G401 (cell line): ENCODE measurements at places on chromosomes 13 and 19.
A peak's percentile ranks its signal among the peaks of the same experiment; 100 is the strongest.

GRCh38 chr13:30105381-30105780, 202.0 kb downstream of the KATNAL1 start:
- DNase-seq: no peak

DNA sequence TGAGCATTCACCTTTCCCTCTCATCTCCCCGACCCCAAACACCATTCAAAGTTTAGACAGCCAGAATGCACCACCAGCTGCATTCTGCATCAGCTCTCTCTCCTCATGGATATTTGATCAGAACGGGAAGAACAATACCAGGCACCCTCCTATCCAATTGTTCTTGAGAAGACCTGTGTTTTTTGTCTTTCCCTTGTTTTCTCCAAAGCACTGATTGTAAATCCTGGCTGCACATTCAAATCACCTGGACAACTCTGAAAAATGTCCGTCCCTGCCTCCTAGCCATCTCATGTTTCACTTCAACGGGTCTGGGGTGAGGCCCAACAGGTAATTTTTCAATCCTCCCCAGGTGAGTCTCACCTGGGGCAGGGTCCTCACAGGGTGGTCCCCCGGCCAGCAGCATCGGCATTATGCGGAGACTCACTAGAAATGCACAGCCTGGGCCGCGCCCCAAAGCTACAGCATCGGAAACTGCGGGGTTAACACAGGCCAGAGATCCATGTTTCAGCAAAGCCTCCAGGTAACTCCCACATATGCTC, 5.5 kb downstream of the IRS2 start:
- no peak for DNase-seq

DNA sequence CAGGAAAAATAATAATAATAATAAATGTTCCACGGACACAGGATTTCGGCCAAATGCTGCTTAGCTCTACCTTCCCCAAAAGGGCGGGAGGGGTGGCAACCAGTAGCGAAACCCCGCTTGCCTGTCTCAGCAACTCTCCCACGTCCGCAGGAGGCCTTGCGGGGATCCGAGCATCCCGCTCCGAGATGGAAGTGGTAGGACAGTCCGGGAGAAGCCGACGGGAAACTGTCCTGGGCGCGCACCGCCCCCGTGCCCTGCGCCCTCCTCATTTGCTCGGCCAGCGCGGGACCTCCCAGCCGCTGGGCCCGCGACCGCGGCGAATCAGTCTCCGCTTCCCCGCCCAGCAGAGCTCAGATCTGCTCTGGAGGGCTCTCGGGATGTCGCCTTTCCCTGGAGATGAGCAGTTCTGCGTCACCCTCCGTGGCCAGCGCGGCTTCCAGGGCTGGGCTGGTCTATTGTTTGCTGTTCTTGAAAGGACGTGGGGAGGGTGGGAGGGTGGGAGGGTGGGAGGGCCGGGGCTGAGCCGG, 48.9 kb upstream of the PABPC3 start:
- peak; percentile 9 for DNase-seq

GRCh38 chr13:20363603-20364002, 131.5 kb upstream of the GJB6 start:
- no peak for DNase-seq

DNA sequence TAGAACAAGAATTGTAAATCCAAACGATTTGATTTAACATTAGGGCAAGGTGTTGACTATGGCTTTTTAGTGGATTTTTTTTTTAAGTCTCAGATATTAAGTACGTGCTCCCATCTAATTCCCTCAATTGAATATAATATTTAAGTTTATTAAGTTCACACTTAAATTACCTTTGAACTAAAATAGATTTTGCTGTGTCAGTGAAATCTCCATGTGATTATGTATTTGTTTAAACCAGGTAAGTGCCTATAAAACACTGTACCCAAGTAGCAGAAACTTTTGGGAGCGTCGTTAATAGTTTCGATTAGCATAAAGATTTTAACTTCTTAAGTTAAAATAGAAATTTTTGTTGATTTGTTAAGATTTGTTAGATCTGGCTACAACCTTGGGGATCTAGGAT, 1.6 kb downstream of the CLN5 start:
- no peak for DNase-seq

GRCh38 chr19:18160971-18161635, 8.1 kb downstream of the PIK3R2 start:
- peak; percentile 74 for DNase-seq

DNA sequence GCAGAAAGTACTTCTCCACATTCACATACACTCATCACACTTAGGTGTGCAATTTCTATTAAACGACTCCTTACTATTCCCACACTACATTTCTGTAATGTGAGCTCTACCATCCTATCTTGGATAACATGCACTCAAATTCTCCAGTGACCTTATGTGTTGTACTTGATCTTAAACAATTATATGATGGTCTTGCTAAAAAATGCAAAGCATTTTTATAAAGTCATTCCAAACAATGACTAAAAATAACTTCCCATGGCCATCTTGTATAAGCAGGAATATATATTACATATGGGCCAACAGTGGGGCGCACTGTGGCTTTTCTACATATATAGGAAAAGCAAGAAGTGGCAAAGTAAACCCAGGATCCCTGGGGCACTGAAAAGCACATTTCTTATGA, 155.5 kb downstream of the FLT1 start:
- no peak for DNase-seq
